ENCODE measurements at places on chromosomes 5 and 9. TPM values are rescaled to one million over a fixed set of nuclear protein-coding genes. Genes with fewer than 3 reads are reported as not detected.

DNA sequence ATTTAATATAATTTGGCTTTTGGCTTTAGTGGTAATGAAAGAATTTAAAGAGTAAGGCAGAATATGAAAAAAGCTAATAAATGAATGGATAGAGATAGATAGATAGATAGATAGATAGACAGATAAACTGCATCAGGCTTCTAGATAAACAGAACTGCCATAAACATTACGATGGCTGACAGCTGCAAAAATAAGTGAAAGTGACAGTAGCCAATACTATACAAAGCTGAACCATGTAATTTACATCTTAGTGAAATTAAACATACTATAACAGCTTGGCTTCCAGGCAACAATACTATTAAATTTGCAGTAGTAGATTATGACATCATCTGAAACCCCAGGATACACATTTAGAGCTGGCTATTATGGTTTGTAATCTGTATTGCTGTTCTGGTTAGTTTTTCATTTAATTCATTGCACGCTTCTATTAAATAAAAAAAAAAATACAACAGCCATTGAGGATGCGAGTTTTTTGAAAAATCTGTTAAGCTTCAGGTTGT lies 1354.8 kb downstream of the PTPRD start:
- no peak for DNase-seq

DNA sequence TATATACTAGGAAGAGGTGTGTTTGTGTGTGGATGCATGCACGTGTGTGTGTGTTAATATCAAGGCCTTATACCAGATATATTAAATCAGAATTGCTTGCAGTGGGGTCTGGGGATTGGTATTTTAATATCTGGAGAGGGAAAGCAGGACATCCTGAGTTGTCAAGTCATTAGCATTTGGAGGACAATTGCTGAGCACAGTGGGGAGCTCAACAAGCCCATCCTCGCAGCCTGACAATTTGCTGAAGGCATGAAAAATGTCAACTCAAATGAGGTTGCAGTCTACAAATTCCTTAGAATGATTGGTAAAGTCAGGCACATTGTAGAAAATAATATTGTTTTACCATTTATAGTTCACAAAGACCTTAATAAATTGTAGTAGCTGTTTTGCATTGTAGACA lies 627.4 kb downstream of the LRRC70 start:
- DNase-seq = no peak

- DNase-seq = peak; percentile 52
Observed at GRCh38 chr9:136856541-136857141, 4.5 kb downstream of the MAMDC4 start.

- DNase-seq = no peak
Observed at GRCh38 chr9:88587885-88588649, 53.1 kb downstream of the NXNL2 start.

GRCh38 chr5:75342836-75343235 lies 5.8 kb downstream of the HMGCR start:
- DNase-seq = no peak

DNA sequence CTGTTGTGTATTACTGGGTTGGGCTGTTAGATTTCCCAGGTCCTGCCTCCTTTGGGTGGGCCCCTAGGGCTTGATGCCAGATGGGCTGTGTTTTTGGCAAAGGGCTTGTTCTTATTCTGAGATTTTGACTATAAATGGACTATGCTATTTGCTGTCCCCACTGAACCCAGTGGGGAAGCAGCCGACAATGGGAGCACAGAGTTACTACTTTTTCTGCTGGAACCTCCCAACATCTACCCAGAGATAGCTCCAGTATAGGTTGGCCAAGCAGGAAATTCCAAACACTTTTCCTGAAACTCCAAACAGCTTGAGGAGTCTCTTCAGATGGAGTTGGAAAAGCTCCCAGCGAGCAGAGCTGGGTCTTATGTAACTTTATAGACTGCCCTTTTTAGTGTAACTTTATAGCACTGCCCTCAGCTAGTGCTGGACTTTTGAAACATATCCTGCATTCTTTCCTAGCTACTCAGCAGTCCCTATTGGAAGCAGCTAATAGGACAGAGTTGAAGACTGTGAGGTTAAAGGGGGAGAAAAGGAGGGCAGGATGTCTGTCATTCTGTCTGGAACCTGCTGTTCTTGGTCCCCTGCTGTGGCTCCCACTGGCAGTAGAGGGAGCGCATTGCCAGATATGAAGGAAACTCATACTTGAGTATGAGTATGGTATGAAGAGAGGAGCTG lies 21.0 kb downstream of the RUSC2 start:
- DNase-seq = no peak

DNA sequence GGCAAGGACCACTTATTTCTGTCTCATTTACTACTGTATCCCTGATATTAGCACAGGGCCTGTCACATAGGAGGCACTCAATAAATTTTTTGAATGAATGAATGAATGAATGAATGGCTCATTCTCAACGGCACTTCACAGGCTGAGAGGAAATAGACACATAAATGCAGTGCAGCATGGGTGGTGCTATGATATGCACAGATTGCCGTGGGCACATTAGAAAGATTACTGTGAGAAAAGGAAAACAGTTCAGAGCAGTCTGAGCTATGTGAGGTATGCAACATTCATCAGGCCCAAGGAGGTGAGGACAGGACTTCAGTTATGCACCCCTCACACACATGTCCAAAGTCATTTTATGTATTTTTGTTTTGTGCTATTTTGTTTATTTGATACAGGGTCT lies 6.4 kb upstream of the NOL6 start:
- no peak for DNase-seq

GRCh38 chr5:30572279-30572678 lies 621.2 kb upstream of the CDH6 start:
- DNase-seq = no peak

DNA sequence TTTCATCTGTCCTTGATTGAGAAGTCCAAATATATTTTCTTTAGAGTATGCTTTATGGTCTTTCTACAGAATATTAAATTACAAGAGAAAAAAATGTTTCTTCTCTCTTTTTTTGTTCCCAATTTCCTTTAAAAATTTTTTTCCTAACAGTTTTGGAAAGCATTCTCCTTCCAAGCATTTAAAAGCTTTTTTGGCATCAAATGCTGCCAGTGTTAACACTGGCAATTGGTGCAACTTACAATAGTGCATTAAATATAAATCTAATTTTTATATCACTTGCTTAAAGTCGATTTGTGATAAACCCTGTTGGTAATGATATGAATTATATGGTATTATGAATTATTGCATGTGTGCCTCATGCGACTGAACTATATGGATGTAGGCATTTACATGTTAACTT lies 165.9 kb upstream of the ELL2 start:
- no peak for DNase-seq

DNA sequence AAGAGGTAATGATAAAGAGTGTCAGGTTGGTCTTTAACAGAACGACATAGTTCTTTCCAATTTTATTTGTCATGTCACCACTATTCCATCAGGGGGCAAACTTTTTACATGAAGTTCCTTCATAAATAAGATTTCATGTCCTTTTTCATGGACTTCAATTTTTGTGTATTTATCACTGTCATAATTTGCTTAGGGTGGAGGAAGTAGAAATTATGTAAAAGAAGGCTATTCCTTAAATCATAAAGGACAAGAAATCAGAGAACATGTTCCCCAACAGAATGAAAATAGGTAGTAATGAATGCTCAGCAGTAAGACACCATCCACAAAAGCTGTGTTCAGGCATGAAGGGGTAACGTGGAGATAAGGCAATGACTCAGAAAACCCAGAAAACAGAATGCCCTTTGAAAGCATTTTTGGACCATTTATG lies 72.7 kb downstream of the ZFAND5 start:
- DNase-seq = no peak

DNA sequence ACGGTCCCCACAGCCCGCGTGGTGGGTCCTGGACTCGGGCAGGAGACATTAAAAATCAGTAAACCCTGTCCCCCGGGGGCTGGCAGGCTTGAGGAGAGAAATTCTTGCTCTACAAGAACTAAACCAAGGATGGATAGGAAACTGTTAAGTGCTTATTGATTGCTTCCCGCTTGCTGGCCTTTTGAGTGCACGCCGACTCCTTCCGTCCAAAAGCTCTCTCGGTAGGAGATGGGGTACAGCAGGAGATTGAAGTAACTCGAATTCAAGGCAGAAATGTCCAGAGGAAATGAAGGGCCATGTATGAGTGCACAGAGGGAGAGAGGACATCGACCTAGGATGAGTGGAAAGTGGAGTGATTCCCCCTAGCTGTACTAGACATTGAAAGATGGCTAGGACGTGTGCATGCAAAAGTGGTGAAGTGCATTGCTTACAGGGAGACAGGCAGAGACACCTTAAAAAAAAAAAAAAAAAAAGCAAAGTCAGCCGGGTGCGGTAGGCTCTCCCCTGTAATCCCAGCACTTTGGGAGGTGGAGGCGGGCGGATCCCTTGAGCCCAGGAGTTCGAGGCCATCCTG lies 923 bp downstream of the RECK start:
- no peak for DNase-seq

- no peak for DNase-seq
Observed at GRCh38 chr5:90294604-90295003, 115.0 kb downstream of the CETN3 start.

DNA sequence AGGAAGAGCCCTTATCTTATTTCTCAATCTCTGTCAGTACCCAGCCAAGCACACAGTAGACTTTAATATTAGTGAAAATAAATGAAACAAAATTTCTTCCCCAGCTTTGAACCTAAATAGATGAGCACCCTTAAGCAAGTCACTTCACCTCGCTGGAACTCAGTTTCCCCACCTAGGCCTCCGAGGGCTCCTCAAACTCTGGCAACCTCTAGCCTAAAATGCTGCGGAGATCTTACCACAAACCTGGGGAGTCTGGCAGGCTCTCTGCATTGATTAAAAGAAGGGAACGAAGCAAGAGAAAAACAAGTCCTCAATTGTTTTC lies 326 bp downstream of the RIGI start:
- DNase-seq = no peak

- DNase-seq = no peak
Observed at GRCh38 chr5:71589903-71590302, 2.8 kb downstream of the MCCC2 start.

DNA sequence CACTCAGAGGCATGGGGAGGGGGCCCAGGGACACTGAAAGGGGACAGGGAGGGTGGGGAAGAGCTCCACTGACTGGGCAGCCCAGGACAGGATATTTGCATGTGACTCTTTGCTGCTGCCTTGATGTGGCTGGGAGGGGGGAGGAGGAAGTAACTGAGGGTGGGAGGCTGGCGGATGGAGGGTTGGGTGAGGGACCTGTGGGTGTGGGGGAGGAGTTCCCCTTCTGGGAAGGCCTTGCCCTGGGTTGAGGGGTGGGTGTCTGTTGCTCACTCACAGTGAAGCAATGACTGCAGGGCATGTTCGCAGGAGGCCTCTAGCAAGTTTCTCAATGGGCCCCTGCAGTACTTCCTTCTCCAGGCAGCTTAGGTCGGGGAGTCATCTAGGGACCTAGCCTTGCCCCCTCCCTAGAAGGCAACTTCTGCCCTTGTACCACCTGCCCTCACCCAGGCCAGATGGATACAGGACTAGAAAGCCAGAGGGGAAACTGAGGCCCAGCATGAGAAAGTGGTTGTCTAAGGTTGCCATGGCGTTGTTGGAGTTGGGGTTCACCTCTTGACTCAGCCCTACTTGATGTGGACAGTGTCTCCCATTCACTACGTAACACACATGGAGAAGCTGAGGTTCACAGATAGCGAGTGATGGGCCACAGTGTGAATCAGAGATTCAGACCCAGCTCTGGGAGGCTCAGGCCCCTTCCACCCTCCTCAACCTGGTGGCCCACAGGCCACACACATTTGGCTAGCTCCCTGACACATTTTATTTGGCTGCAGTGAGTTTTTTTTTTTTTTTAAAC lies 3.0 kb downstream of the GRK6 start:
- DNase-seq = no peak

DNA sequence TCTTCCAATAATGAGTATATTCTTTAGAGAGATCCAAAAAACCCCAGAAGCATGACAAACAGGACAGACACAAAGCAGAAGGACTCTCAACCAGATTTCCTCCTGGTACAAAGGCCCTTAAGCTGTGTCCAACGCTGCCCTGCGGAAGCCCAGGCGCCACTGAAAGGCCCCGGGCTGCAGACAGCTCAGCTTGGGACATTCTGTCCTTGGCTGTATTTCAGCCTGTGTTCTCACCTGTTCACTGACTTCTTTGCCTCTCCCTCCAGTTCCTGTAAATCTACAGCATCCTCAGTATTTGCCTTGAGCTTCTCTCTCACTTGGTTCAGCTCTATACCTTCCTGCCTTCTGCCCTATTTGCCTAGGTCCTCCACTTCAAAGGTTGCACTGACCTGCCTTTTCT lies 96.5 kb downstream of the SH3TC2 start:
- DNase-seq = no peak

BHMT2 gene
- polyA plus RNA-seq = 0.11 TPM

DAB2 gene
- 1.7 TPM for polyA plus RNA-seq

SLC35A4 gene
- polyA plus RNA-seq = 131 TPM

KCNN2 gene
- 13.1 TPM for polyA plus RNA-seq

CCL27 gene
- 0.28 TPM for polyA plus RNA-seq

ANKRD33B gene
- polyA plus RNA-seq = 7.1 TPM

SCGB3A2 gene
- polyA plus RNA-seq = 47.1 TPM

SPIN1 gene
- 69.9 TPM for polyA plus RNA-seq

CYLC2 gene
- polyA plus RNA-seq = not detected

PCDHAC2 gene
- polyA plus RNA-seq = 4.6 TPM

TAF11L14 gene
- polyA plus RNA-seq = not detected

S100Z gene
- polyA plus RNA-seq = not detected

PLAC8L1 gene
- polyA plus RNA-seq = 0.99 TPM

NSG2 gene
- polyA plus RNA-seq = 0.56 TPM

C5orf46 gene
- not detected for polyA plus RNA-seq
